ENCODE measurements at places on chromosomes 5 and 9. TPM values are rescaled to one million over a fixed set of nuclear protein-coding genes. Genes with fewer than 3 reads are reported as not detected.

SLC34A3 gene
- not detected for total RNA-seq

DNA sequence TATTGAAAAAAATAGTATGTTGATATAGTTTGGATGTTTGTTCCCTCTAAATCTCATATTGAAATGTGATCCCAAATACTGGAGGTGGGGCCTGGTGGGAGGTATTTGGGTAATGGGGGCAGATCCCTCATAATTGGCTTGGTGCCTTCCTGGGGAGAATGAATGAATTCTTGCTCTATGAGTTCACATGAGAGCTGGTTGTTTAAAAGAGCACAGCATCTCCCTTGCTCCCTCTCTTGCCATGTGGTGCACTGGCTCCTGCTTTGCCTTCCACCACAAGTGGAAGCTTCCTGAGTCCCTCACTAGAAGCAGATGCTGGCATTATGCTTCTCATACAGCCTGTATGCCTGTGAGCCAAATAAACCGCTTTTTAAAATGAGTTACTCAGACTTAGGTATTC is 154.8 kb downstream of the ADAMTS6 start:
- no peak overlapping the region for H3K4me3 ChIP-seq
- H3K36me3 ChIP-seq = no peaks in the 10 kb centered on the region
- no peak for DNase-seq
- H3K27ac ChIP-seq = no peak overlapping the region

AHRR gene
- 2.0 TPM for total RNA-seq

DNA sequence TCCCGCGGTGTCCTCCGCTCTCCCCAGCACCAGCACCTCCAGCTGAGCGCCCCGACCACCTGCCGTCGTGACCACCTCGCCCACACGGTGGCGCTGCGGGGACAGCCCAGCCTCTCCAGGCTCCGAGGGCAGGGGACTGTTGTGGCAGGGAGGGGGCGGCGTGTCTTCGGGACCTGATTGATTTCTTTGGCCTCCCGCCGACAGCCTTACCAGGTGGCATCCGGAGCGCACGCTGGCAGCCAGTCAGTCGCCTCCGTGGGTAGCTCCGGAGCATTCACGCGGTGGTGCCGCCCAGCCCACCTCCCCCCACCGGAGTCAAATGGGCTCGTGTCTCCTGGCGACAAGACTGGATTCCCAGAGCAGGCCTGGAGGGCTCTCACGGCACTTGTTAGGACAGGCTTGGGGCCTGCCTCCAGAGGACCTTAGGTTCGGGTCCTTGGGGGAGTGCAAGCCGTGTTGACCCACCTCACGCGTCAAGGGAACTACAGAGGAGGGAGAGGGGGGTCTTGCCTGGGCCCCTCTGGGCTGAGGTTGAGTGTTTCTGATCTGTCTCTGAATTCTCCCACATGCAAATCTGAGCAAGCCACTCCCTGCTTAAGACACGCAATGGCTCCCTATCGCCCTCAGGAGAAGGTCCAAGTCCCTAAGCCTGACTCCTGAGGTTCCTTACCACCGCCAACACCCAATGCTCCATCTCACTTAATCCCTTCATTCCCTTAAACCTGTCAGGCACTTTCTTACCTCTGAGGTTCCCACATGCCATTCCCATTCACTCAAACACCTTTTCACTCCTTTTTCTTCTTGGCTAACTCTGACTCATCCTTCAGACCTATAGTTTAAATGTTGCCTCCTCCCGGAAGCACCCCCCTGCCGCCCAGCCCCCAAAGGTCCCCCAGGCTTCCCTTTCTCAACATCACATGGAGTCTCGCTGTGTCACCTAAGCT is 51.2 kb upstream of the GGTA1 start:
- peak; percentile 94 for DNase-seq
- no peaks in the 10 kb centered on the region for H3K36me3 ChIP-seq
- H3K27ac ChIP-seq = no peak overlapping the region
- H3K4me1 ChIP-seq = peaks cover 2% of the 10 kb centered on the region
- H3K4me3 ChIP-seq = peak overlapping the region; percentile 60
- peaks cover 16% of the 10 kb centered on the region for H3K27me3 ChIP-seq
